ENCODE measurements at places on chromosomes 12 and 14. TPM values are rescaled to one million over a fixed set of nuclear protein-coding genes. Genes with fewer than 3 reads are reported as not detected.

DNA sequence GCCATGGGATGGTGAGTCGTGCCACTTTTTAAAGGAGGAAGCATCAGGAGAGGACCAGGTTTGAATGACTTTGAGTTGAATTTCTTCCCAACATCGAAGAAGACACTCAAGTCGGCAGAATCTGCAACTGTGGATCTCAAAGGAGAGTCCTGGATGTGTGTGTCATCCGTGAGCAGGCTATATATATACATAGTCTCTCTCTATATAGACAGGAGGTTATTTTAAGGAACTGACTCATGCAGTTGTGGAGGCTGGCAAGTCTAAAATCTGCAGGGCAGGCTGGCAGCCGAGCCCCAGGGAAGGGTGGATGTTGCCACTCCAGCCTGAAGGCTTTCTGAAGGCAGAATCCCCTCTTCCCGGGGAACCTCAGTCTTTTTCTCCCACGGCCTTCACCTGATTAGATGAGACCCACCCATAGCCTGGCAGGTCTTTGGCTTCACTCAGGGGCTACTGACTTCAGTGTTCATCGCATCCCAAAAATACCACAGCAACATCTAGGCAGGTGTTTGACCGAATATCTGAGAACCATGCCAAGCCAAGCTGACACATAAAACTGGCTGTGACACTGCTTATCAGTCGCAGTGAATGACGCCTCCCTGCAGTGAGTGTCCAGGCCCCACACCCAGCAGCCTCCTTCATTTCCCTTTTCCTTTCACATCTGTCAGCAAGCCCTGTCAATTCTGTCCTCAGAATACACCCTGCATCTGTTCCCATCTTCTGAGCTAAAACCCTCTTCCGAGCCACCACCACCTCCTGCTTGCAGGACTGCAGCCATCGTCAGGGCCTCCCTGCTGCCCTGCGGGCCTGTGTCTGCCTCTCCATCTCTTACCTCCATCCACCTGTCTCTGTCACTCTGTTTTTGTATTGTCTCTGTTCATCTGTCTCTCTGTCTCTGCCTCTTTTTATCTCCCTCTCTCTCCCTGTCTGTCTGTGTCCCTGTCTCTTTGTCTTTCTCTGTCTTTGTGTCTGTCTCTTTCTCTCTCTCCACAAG, 54.0 kb downstream of the ZNF664 start:
- H3K27me3 ChIP-seq: no peaks in the 10 kb centered on the region
- DNase-seq: no peak
- no peaks in the 10 kb centered on the region for H3K36me3 ChIP-seq

DNA sequence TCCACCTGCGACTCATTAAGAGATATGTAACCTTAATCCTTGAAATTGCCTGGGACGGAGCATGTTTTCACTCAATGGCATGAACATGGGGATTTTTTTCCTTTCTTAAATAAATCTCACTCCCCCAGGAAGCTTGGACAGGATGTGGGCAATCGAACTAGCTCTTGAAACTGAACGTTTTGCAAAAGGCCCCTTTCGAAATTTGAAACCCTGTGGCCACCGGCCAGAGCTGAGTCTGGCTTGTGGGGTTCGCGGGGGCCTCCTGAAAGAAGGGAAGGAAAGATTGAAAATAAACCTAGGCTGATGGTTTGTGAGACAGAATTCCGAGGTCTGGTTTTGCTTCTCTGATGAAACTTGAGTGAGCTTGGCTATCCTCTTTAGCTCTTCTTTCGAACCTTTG, 101.4 kb upstream of the RTL1 start:
- no peaks in the 10 kb centered on the region for H3K27me3 ChIP-seq
- peak; percentile 43 for DNase-seq
- no peak overlapping the region for H3K4me3 ChIP-seq

DNA sequence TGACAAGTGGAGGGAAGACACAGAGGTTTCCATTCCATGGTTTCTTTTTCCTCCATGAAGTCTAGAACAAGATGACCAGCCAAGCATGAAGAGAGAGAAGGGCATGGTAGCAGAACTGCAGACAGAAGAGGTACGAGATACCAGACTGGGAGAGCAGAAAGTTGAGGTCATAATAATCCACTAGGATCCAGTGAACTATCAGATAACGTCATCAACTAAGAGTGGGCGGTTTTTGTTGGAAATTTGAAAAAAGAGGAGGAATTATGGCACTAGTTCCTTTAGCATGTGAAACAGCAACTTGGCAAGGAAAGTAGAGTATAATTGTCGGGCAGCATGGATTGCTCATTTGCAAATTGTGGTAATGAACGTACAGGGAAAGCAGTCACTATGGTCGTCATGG, 357.6 kb downstream of the PDZRN4 start:
- DNase-seq: no peak
- H3K4me1 ChIP-seq: no peaks in the 10 kb centered on the region
- H3K27ac ChIP-seq: no peak overlapping the region
- H3K4me3 ChIP-seq: no peak overlapping the region
- no peaks in the 10 kb centered on the region for H3K36me3 ChIP-seq
- no peaks in the 10 kb centered on the region for H3K27me3 ChIP-seq

DNA sequence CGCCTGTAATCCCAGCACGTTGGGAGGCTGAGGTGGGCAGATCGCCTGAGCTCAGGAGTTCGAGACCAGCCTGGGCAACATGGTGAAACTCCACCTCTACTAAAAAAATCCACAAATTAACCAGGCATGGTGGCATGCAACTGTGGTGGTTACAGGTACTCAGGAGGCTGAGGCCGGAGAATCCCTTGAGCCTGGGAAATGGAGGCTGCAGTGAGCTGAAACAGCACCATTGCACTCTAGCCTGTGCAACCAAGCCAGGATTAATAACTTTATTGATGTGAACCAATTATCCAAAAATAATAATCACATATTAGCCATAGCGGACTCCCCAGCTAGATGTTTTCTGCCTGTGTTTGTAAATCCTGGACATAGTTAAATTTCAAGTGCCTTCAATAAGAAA, 1.8 kb upstream of the NUDT4 start:
- no peak for DNase-seq
- H3K4me1 ChIP-seq: peaks cover 21% of the 10 kb centered on the region
- no peak overlapping the region for H3K4me3 ChIP-seq
- H3K27ac ChIP-seq: peak overlapping the region; percentile 86

GRCh38 chr14:73283608-73284379, 46.5 kb downstream of the PAPLN start:
- no peaks in the 10 kb centered on the region for H3K27me3 ChIP-seq
- DNase-seq: no peak
- no peak overlapping the region for H3K4me3 ChIP-seq
- peaks cover 9% of the 10 kb centered on the region for H3K4me1 ChIP-seq

GRCh38 chr12:53046655-53047220, 3.1 kb upstream of the TNS2 start:
- peak overlapping the region; percentile 44 for H3K4me3 ChIP-seq
- H3K4me1 ChIP-seq: peaks cover 64% of the 10 kb centered on the region
- no peak for DNase-seq
- peak overlapping the region; percentile 94 for H3K27ac ChIP-seq

DNA sequence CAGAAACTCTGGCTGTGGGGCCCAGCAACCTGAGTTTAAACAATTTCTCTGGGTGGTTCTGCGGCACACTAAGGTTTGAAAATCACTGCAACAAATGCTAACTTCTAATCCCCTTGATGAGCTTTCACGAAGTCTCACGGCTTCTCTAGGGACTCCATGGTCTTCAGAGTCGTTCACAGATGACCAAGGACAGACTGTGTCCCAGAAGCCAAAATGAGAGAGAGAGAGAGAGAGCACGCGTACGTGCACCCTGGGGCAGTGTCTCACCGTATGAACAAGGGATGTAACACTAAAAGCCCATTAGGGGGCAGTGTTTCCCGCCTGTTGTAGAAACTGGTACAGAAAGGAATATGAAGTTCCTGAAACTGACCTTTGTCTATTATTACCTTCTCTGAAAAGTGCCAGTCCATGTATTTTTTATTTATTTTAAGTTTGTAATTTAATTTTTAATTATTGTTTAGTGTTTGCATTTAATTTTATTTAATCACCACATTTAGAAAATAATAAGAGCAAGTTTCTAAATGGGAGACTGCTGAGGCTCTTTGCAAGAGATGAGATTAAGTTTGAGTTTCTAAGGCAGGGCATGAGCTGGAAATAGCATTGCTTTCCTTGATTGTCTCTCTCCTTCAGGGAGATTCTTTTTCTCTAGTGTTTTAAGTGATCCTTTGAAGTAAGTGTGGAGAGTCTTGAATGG, 3.4 kb downstream of the APOLD1 start:
- no peaks in the 10 kb centered on the region for H3K36me3 ChIP-seq
- H3K27me3 ChIP-seq: no peaks in the 10 kb centered on the region
- no peak overlapping the region for H3K27ac ChIP-seq
- no peak overlapping the region for H3K4me3 ChIP-seq

DNA sequence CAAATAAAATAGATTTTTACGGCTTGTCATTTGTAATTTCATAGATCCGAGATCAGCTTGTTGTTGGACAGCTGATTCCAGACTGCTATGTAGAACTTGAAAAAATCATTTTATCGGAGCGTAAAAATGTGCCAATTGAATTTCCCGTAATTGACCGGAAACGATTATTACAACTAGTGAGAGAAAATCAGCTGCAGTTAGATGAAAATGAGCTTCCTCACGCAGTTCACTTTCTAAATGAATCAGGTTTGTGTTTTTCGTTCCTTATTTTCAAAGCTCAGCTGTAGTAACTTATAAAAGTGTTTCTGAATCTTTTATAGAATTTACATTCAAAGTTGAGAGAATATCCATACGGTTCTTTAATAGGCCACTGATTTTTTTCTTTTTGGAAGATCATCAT, 89.1 kb downstream of the LRRK2 start:
- H3K27ac ChIP-seq: no peak overlapping the region
- no peaks in the 10 kb centered on the region for H3K36me3 ChIP-seq
- H3K4me3 ChIP-seq: no peak overlapping the region
- DNase-seq: no peak

- no peaks in the 10 kb centered on the region for H3K36me3 ChIP-seq
- DNase-seq: no peak
- no peaks in the 10 kb centered on the region for H3K27me3 ChIP-seq
- no peaks in the 10 kb centered on the region for H3K4me1 ChIP-seq
- no peak overlapping the region for H3K27ac ChIP-seq
These were observed 63.6 kb downstream of the HELB start for GRCh38 chr12:66365718-66366490.

- no peak overlapping the region for H3K4me3 ChIP-seq
- DNase-seq: no peak
- peak overlapping the region; percentile 69 for H3K27ac ChIP-seq
- H3K27me3 ChIP-seq: no peaks in the 10 kb centered on the region
These were observed 26.2 kb downstream of the PLXNC1 start for GRCh38 chr12:94174576-94174975.

- H3K27ac ChIP-seq: peak overlapping the region; percentile 95
- no peaks in the 10 kb centered on the region for H3K36me3 ChIP-seq
- no peak overlapping the region for H3K4me3 ChIP-seq
- DNase-seq: peak; percentile 84
These were observed 62.8 kb upstream of the RFLNA start for GRCh38 chr12:124231980-124232653.

DNA sequence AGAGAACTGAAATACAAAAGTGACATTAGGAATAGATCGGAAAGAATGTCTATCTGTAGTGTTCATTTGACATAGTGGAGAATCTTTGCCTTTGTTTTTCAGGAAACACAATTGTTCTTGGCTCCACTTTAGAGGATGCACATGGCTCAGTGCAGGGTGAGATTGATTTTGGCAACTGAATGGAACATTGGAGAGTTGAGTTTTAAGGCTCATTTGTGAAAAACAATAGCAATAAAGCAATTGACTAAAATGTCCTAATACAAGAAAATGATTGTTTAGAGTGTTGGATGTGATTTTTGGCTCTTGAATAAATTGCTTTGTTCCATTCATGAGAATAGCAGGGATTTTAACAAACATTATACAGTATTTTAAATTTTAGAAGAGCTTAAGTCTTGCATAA, 116.4 kb downstream of the SLC38A1 start:
- peaks cover 42% of the 10 kb centered on the region for H3K4me1 ChIP-seq
- no peak overlapping the region for H3K27ac ChIP-seq
- no peaks in the 10 kb centered on the region for H3K27me3 ChIP-seq

ZNF891 gene
- polyA plus RNA-seq: 0.24 TPM

PRIMA1 gene
- polyA plus RNA-seq: 1.2 TPM

TBC1D30 gene
- 5.6 TPM for polyA plus RNA-seq

BEGAIN gene
- 1.8 TPM for polyA plus RNA-seq

LRRK2 gene
- polyA plus RNA-seq: 0.76 TPM
